NCI-H526 (cell line): ENCODE measurements at places on chromosomes 7 and 10.

DNA sequence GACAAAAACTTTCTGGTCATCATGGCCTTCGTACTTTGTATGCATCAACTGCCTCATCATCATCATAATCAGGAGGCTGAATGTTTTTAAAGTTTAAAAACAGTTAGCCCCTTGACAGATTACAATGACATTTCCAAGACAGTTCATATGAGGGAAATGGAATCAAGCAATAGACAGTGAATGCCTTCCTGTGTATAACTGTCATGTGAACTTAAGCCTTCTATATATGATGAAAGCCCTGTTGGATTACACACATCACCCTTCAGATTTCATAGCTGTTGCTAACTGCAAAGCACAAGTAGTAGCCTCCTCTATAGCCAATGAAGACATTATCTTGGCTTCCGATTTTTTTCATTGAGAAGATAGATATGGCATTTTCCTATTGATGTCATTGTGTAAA is 154.0 kb downstream of the PLXDC2 start:
- DNase-seq: no peak

- DNase-seq: no peak
Measured at GRCh38 chr10:128147064-128147463, 20.8 kb upstream of the MKI67 start.

- DNase-seq: no peak
Measured at GRCh38 chr10:121928528-121928884, 675 bp upstream of the ATE1 start.

GRCh38 chr10:9602998-9603397 is 1414.7 kb upstream of the CELF2 start:
- no peak for DNase-seq

- no peak for DNase-seq
Measured at GRCh38 chr10:112951359-112952281, 1.6 kb downstream of the TCF7L2 start.

GRCh38 chr7:30304177-30304884 is 19.9 kb downstream of the ZNRF2 start:
- DNase-seq: no peak

- no peak for DNase-seq
Measured at GRCh38 chr7:78254726-78255055, 456.1 kb downstream of the PHTF2 start.

GRCh38 chr7:155002411-155003091 is 373 bp downstream of the PAXIP1 start:
- DNase-seq: peak; percentile 49

GRCh38 chr7:30752979-30753378 is 1.0 kb downstream of the INMT start:
- DNase-seq: no peak

DNA sequence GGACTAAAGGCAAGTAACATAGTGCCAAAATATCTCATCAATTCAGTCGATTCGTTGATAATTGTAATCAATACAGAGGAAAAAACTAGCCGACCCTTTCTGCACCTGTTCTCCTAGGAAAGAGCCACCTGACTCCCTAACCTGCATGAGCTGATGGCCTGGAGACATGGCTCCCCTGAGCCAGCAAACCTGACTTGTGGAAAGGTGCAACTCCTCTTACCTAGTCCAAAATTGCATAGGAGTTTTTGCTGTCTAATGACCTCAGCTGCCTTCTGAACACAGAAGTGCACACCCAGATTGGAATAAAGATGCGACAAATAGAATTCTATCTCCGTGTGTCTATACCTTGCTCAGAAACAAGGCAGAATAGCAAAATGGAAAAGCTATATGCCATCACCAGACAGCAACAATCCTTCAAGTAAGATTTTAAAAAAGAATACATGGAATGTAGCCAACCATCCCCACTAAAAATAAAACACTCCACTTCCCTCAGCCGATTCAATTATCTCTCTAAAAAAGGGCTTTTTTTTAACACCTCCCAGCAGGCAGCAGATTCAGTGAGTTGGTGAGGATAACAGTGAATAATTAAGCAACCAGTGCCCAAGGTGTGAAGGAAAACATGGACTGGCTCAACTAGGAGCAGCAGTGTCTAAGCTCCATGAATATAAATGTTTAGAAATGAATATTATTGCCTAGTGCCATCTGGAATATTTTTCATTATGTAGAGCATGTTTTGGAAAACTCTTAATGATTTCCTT is 26.6 kb upstream of the LMTK2 start:
- DNase-seq: no peak

DNA sequence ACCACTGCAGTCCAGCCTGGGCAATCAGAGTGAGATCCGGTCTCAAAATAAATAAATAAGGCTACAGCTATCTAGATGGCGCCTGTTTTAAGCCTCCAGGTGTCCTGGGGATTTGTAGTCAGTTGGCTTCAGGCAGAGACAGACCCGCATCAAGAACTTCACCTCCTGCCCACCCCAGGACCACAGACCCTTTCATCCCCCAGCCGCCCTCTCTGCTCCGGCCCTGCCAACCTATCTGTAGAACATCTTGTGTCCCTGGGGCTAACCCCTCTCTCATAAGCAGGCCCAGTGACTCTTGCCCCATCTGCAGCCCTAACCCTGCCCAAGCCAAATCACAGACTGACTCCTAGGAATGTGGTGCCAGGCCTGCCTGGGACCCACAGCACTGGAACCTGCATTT is 17.9 kb downstream of the PDIA4 start:
- no peak for DNase-seq

GRCh38 chr10:7610651-7611389 is 55.9 kb downstream of the ITIH5 start:
- no peak for DNase-seq

- no peak for DNase-seq
Measured at GRCh38 chr7:47498229-47499056, 83.5 kb downstream of the TNS3 start.

DNA sequence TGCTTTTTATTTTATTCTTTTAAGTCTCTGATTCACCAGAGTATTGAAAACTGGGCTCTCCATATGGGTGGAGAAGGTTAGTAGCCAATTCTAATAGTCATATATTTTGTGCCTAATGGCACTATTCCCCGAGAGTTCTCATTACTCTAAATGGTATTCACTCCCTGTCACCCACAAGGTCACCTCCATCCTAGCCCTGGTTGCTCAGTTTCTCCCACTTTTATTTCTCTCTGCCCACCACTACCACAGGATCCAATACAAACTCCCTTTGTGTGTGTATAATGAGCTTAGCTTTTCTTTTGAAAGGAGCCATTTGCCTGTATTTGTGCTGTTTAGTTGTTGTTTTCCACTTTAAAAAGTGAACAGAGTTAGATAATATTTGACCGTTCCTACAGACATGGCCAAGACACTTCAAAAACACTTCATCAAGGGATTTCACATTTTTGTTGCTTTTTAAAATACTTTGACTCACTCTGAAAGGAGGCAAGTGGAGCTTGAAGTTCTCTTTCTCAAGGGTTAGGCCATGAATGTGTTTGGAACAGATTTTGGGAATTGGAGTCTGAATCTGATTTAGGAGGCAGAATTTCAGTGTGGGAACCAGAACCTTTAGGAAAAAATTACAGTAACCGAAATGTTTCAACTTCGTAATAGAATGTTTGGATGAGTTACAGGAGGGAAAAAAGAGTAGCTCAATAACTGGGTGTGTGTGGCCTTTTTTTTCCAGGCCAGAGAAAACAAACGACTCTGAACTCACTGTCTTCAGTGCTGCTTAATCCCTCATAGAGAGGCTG is 321.3 kb downstream of the BICC1 start:
- DNase-seq: no peak

DNA sequence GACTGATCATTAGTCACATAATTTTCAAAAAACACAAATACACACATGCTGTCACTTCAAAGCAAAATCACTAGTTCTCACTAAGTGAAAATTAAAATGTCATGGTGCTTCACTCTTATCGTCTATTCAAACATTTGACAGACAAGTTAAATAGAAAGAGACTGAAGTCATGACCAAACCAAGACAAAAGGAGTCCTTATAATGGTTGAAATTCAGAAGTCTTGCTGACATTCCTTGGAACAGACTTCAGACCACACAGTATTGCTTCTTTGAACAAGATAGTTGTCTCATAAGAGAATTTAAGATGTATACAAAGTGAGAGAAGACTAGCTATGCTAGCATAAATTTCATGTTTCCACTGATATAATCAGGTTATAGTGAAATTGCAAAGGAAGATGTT is 119.5 kb downstream of the SEMA3D start:
- DNase-seq: no peak

DNA sequence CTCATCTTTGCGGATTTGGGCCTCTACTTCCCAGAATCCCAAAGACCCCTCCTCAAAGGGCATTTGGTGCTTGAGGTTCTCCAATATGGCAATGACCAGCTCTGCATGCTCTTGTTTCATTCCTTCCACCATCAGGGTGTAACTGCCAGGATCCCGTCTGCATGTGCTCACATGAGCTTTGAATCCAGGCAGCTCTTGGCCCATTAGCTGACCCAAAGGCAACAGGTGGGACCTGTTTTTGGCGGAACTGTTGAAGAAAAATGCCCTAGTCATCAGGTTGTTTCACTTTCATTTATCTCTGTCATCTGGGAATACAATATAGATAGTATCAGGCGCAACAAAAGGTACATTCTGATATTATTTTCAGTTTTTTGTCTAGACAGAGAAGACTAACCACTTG is 159.1 kb upstream of the TCF7L2 start:
- no peak for DNase-seq

DNA sequence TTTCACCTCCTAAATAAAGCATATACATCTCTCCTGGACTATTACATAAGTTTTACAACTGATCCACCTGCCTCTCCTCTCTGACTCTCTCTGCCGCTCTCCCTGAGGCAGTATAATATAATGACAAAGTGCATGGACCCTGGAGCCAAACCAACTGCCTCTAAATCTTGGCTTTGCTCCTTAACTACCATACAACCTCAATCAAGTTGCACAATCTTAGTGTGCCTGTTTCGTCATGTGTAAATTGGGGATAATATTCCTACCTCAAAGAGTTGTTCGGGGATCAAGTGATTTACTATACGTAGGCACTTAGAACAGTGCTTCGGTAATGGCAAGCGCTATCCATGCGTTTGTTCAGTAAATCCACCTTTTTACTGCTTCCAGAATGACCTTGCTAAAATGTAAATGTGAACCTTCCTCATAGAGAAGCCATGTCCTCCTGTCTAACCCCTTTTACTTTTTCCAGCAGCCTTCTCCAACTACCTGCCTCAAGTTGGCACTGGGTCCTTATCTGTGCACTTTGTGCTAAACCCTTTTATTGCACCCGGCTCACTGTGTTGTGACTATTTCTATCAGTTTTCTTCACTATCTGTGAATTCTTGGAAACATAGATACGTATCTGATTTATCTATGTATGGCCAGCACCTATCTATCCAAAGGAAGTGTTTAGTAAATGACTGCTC is 30.6 kb upstream of the DLD start:
- DNase-seq: no peak

DNA sequence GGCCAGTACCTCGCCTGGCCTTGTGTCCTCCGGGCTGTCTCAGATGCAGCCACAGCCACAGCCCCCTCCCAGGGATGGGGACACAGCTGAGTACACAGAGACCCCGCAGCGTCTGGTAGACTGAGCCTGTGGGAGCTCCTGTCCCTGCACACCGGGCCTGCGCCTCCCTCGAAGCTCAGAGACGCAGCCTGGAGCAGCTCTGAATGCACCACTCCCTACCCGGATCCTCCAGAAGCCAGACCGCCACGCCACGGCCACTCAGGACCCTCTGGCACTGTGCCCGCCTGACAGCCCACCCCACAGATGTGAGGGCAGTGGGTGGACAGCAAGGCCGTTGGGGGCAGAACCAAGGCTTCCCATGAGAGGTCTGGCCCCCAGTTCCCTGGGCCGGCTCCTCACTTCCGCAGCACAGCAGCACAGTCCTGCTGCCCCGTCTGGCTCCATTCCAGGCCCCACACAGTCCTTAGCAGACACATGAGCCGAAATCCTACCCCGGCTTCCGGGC is 40.8 kb downstream of the PAPOLB start:
- DNase-seq: no peak

GRCh38 chr7:84194484-84195271 is at the start of gene SEMA3A:
SEMA3A (minus strand) TSS chr7:84194789; CDS start chr7:84194586, 203 bp downstream.
- DNase-seq: peak; percentile 89

- no peak for DNase-seq
Measured at GRCh38 chr10:77247031-77247990, 390.3 kb downstream of the KCNMA1 start.

- no peak for DNase-seq
Measured at GRCh38 chr10:78254013-78254412, 220.3 kb downstream of the RPS24 start.

- no peak for DNase-seq
Measured at GRCh38 chr7:138657854-138658386, 43.2 kb downstream of the SVOPL start.

- DNase-seq: no peak
Measured at GRCh38 chr7:105028004-105028403, 14.0 kb downstream of the KMT2E start.

- DNase-seq: no peak
Measured at GRCh38 chr7:149253665-149254064, 8.3 kb upstream of the ZNF783 start.

- DNase-seq: no peak
Measured at GRCh38 chr10:7707102-7707501, 4.0 kb downstream of the ITIH2 start.

- no peak for DNase-seq
Measured at GRCh38 chr7:31763548-31763947, 76.5 kb downstream of the PPP1R17 start.

GRCh38 chr10:129758207-129759021 is 205.7 kb downstream of the EBF3 start:
- no peak for DNase-seq

DNA sequence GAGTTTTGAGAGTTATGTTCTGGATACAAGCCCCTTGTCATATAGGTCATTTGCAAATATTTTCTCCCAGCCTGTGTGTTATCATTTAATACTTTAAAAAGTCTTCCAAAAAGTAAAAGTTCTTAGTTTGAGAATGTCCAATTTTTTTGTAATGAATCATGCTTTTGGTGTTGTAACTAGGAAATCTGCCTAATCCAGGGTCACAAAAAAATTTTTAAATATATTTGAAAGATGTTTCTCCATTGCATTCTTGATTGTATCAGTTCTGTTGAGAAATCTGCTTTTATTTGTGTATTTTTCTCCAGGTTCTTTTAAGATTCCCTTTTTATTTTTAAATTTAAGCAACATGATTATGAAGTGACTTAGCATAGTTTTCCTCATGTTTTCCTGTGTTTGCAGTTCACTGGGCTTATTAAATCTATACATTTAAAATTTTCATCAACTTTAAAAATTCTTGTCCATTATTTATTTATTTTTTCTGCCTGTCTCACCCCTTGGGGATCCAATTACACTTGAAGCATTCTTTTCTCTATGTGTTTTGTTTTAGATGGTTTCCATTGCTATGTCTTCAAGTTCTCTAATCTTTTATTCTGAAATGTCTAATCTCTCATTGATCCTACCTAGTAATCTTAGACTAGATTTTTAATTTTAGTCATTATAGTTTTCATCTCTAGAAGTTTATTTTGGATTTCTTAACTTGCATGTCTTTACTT is 47.0 kb downstream of the CCDC71L start:
- no peak for DNase-seq

GRCh38 chr10:395665-396064 is 260.4 kb downstream of the ZMYND11 start:
- DNase-seq: no peak

GRCh38 chr7:91039033-91039432 is 225.2 kb upstream of the FZD1 start:
- no peak for DNase-seq

- DNase-seq: no peak
Measured at GRCh38 chr10:14653271-14654161, 121.2 kb downstream of the FAM107B start.

- peak; percentile 41 for DNase-seq
Measured at GRCh38 chr7:82049891-82050533, 280.2 kb upstream of the HGF start.

GRCh38 chr7:56009695-56010094 is 41.5 kb downstream of the PSPH start:
- peak; percentile 95 for DNase-seq

GRCh38 chr10:11783558-11783865 is 39.6 kb upstream of the PROSER2 start:
- DNase-seq: no peak
